ENCODE measurements at places on chromosomes 4 and X.

DNA sequence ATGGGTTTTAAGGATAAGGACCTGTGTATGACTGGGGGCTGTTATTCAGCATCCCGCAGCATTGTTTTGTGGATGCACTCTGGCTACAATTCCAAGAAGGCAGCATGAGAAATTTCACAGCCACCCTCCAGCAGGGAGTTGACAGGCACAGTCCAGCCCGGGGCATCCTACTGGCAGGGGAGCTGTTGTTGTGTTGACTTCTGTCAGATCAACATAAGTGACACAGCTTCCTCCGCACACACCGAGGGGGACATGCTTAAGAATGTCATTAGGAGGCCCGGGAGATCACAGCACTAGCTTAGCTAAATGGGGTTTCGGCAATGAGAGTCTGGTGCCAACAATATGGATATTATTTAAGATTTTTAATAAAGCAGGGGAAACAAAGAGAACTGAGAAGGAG is 326.5 kb downstream of the ASMT start:
- DNase-seq = no peak

GRCh38 chrX:132365490-132365889 is 123.3 kb downstream of the MBNL3 start:
- no peak for DNase-seq

GRCh38 chrX:24229400-24229879 is 79.9 kb downstream of the ZFX start:
- peak; percentile 47 for DNase-seq

DNA sequence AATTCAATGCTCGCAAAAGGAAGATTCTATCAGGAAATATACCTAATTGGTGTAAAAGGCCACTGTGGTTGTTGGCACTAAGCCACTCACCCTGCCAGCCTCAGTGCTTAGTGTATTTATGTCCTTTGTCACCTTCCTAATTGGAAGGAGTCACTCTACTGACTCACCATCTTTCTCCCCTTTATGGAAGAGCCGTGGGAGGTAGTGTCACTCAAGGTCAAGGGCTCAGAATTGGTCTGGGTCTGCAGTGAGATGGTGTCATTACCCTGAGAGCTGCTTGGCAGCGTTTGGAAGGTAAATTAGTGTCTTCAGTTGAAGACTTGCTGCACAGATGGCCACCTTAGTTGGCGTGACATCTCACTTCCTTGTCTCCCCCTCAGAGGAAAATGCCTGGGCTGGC is 41.7 kb upstream of the CDKN2AIP start:
- DNase-seq = no peak
